Osteocyte (in vitro differentiated cells): ENCODE measurements at places on chromosomes 12 and 14. TPM values are rescaled to one million over a fixed set of nuclear protein-coding genes. Genes with fewer than 3 reads are reported as not detected.

The RFLNA gene
- 0.91 and 1.4 TPM in 2 replicates for total RNA-seq

The TAS2R20 gene
- 2.3 and 2.8 TPM in 2 replicates for total RNA-seq

The DIO2 gene
- total RNA-seq = 240 and 244 TPM in 2 replicates

The DEGS2 gene
- total RNA-seq = 0.19 and 0.21 TPM in 2 replicates

The TAS2R7 gene
- total RNA-seq = not detected in 2 replicates

The AICDA gene
- not detected in 2 replicates for total RNA-seq

The BICD1 gene
- total RNA-seq = 42.7 and 47.6 TPM in 2 replicates

The KIAA0586 gene
- 17.9 and 19.0 TPM in 2 replicates for total RNA-seq

The KLHL33 gene
- 0.05 and 0.08 TPM in 2 replicates for total RNA-seq

The METTL17 gene
- total RNA-seq = 58.6 and 63.9 TPM in 2 replicates

The ERGIC2 gene
- total RNA-seq = 70.3 and 77.5 TPM in 2 replicates

The TMEM132C gene
- total RNA-seq = not detected in 2 replicates

The NPAS3 gene
- 2.4 and 3.3 TPM in 2 replicates for total RNA-seq

The CATSPERB gene
- total RNA-seq = not detected in 2 replicates

The CCNB1IP1 gene
- 47.4 and 49.6 TPM in 2 replicates for total RNA-seq

The CCDC175 gene
- total RNA-seq = not detected in 2 replicates

The FOXM1 gene
- 14.9 and 17.4 TPM in 2 replicates for total RNA-seq

The TROAP gene
- 8.0 and 9.6 TPM in 2 replicates for total RNA-seq

The CIDEB gene
- total RNA-seq = not detected in 2 replicates

The TAS2R50 gene
- 1.6 and 3.1 TPM in 2 replicates for total RNA-seq

The CPNE8 gene
- total RNA-seq = 8.7 and 11.1 TPM in 2 replicates
